Activated CD4-positive, CD25-positive, alpha-beta regulatory T cell treated with anti-CD3 and anti-CD28 coated beads, Interleukin-2, amount 50 U/mL, for 72 hours (primary cell): ENCODE measurements at places on chromosomes 5 and 9.
A peak's percentile ranks its signal among the peaks of the same experiment; 100 is the strongest.

DNA sequence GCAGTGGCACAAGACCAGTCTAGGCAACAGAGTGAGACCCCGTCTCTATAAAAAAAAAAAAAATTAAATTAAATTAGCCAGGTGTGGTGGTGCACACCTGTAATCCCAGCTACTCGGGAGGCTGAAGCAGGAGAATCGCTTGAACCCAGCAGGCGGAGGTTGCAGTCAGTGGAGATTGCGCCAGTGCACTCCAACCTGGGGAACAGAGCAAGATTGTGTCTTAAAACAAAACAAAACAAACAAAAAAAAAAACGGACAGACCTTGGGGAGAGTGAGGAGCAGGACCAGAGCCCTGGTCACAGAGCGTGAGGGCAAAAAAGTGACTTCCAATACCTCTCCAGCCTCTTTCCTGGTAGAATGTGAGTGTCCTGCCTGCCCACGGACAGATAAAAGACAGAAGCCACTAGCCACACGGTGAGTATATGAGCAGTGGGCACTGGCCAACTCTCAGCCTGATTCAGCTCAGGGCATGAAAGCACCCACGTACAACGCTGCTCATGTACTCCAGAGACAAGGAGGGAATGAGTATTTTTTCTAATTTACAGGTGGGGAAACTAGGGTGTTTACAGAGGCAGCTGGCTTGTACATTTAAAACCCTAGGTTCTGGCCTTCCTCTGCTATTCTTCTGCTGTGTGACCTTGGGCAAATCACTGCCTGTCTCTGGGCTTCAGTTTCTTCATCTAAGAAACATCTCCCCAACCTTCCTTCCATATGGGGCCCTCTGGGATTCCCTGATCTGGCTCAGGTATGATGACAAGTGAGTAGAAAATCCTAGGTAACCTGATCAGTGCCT lies 1.8 kb downstream of the OLFML2A start:
- DNase-seq = no peak

DNA sequence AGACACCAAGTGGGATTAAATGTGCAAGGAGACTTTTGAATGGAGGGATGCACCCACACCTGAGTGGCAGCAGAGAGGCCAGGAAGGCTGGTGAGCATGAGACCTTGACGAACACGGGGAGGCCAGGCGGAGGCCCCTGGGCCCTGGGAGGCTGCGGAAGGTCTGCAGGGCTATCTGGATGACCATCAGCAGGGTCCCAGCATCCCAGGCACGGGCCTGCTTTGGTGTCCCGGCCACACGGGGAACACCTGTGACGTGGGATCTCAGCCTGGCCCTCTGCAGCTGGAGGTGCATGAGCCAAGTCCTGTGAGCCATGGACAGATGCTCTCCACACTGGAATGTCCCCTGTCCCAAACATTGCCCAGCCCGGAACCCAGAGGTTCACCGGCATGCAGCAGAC lies 174.0 kb upstream of the FOXD4L5 start:
- no peak for DNase-seq

DNA sequence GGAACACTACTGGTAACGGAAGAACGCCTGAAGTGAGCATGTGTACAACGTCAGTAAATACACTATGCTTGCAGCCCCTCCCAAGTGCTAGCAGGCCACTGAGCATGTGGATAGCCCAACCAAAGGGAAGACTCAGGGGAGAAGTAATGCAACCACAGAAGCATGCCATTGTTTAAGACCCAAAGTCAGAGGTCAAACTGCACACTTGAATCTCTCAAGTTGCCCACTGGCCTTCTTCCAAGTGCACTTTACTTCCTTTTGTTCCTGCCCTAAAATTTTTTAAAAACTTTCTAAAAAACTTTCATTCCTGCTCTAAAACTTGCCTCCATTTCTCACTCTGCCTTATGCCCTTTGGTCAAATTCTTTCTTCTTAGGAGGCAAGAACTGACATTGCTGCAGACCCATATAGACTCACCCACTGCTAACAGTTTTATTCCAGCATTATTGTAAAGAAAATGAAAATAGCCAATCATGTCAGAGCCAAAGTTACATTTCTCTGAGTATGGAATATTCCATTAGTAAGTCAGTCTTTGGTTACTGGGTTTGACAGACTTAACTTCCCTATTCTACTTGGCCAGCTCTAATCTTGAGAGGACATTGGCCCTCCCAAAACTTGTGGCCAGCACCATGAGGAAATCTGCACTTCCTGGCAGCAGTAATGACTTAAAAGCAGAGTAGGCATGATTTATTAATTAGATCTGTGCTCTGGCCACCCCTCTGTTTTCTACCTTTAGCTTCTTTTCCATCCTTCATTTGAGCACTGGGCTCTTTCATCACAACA lies 76.9 kb downstream of the TSSK1B start:
- no peak for DNase-seq

DNA sequence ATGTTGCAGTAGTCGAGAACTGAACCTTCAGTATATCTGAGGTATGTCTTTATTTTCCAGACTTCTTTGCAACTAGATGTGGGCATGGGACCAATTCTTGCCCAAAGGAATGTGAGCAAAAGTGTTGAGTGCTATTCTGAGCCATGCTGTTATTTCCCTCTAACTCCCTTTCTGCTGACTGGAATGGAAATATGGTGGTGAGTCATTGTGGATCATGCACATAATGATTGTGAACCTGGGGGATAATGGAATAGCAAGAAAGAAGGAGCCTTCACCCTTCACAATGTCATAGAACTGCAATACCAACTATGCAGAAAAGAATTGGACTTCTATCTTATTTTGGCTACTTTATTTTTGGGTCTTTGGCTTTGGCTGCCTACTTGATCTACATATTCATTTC lies 10.3 kb upstream of the DOCK2 start:
- no peak for DNase-seq

DNA sequence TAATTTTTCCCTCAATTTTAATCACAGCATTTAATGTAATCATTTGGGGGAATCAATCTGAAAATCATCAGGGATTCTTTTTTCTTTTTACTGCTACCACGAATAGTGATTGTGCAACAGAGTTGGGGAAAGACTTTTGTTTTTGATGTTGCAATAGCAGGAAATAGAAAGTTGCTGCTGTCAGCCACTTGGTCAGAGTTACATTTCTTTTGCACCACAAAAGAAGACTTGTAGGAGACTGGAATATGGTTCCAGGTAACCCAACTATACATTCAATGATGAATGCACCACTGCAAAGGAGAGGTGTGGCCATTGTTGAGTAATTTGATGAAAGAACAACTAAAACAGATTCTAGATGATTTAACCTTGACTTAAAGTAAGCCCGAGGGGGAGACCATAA lies 46.3 kb upstream of the PALM2AKAP2 start:
- DNase-seq = no peak

GRCh38 chr9:123745451-123745850 lies 184.5 kb downstream of the DENND1A start:
- DNase-seq = no peak

DNA sequence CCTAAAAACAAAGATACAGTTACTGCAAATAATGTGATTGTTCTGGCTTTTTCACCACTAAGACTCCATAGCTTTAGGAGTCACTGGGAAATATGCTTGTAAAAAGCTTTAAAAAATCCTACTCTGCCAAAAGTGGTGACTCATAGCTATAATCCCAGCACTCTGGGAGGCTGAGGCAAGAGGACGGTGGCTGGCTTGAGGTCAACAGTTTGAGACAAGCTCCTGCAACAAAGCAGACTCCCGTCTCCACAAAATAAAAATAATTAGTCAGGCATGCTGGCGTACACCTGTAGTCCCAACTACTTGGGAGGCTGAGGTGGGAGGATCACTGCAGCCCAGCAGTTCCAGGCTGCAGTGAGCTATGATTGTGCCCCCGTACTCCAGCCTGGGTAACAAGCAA lies 406.4 kb downstream of the HTR1A start:
- no peak for DNase-seq

- peak; percentile 90 for DNase-seq
These were observed at the start of gene BTF3 for GRCh38 chr5:73498057-73498992. TSS of gene BTF3 (plus strand) at chr5:73498442. CDS start at chr5:73498668, 226 bp downstream.

DNA sequence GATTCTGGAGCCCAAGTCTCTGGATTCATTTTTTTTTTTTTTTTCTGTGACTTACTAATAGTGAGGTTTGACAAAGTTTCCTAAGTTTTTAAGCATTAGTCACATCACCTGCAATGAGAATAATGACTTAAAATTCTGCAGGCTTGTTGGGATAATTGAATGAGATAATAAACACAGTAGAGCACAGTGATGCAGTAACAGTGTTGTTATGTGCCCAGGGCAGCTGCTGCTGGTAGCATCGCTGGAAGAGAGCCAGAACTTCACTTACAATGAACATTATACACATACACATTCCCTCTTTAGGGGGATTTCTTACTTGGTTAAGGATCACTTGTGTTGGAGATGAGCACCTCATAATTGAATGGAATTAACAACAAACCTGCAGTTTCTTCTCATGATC lies 78.9 kb downstream of the ALDH7A1 start:
- DNase-seq = no peak

GRCh38 chr5:172683645-172684471 lies 42.8 kb downstream of the NEURL1B start:
- peak; percentile 63 for DNase-seq

DNA sequence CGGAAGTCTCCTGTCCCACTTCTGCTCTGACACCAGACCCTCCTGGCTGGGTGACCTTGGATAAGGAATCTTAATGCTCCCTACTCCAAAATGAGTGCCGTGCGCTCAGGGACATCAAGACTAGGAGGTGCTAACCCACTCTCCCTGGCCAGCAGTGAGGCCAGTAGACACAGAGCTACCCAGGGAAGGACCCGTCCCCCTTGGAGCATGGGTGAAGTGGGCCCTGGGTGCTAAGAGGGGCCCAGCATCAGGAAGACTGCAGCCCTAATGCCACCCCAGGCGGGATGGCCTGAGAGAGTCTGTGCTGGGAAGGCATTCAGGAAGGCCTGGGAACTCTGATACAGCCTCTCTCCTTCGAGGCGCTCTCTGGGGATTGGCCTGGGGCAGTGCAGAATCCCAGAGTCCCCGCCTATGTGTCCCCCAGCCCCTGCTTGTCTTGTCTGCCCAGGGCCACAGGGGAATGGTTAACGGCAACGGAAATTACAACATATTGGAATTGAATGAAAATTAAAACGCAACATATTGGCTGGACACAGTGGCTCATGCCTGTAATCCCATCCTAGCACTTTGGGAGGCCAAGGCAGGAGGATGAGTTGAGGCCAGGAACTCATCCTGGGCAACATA lies 29.7 kb upstream of the RNU6ATAC start:
- peak; percentile 25 for DNase-seq

GRCh38 chr9:3507395-3508077 lies 18.3 kb downstream of the RFX3 start:
- DNase-seq = no peak

- no peak for DNase-seq
These were observed 669.6 kb upstream of the ZNF608 start for GRCh38 chr5:125416055-125416454.

- no peak for DNase-seq
These were observed 19.0 kb downstream of the FBXW5 start for GRCh38 chr9:136925414-136926153.
